ENCODE measurements at places on chromosomes 5 and 9.

DNA sequence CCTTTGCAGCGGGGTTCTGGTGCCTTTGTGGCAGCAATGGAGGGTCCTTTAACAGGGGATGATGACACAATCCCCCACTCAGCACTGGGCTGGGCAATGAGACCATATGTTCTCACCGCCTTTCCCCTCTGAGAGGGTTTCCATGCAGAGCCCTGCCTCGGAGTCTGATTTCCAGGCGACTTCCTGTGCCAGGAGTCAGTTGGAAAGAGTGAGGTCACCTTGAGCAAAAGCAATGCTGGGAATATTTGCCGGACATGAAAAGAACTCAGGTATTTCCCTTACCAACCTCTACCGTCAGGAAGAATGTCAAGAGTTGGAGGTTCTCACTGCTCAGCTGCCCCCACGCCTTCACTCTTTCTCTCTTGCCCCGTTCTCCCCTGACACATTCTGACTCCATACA is 284.2 kb upstream of the IRX1 start:
- DNase-seq: no peak

DNA sequence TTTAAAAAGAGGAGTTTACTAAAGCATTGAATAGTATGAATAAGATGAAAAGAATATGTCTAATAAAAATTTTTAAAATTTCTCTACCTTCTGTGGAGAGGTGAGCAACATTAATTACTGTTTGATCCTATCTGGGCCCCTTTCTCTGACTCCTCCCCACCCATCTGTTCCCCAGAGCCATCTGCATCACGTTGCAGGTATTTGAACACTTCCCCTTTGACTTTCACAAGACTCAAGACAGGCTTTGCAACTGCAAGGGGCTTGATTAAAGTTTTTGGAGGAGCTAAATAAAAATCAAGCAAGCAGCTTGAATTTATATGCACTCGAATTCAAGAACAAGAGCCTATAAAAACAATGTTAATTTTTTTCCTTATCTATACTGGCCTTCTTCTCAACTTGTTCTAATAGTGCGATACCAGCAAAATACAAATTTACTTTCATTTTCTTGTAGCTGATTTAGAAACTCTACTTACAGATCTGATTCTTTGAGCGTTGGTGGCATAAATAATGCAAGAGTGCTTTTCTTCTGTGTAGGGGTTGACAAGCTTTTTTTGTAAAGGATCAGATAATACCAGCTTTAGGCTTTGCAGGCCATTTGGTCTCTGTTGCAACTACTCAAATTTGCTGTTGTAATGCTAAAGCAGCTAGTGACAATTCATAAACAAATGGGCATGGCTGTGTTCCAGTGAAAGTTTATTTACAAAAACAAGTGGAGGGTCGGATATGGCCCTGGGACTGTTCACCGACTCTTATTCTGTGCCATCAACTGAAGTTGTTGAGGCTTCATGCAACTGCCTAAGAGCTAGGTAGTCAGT is 21.2 kb downstream of the TXNDC8 start:
- no peak for DNase-seq

GRCh38 chr5:156850206-156850751 is at the start of gene PPP1R2B:
PPP1R2B (plus strand) TSS chr5:156850295; CDS start chr5:156850563, 268 bp downstream.
- DNase-seq: no peak

GRCh38 chr9:125066839-125067619 is 76.3 kb downstream of the SCAI start:
- DNase-seq: no peak

GRCh38 chr5:6731465-6732237 is 18.4 kb downstream of the TENT4A start:
- DNase-seq: no peak

DNA sequence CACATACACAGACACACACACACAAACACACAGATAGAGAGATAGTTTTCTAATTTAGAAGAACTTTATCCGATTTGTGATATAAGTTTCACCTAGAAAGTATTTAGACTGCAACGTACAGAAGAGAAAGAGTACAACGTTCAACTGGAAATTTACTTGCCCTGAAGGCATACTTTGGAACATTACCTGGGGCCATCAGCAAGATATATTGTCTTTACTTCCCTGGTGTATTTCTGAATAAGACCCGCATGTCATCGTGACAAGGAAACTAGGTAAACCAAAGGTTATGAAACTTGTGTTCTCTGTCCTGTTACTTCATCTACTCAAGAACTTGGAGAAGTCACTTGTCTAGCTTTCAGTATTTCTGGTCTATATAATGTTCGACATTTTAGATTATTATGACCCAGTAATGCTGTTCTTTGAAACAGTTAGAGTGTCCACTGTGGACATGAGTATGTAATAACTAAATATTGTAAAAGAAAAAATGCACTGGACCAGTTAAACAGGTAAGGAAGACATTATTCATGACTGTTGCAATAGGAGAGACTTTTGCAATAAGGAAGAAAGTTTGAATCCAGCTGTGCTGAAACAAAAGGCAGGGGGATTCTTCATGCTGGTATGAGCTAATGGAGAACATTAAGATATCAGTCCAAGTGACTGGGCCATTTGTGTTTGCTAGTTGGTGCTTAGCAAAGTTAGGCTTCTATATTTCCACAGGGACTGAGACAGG is 1791.1 kb downstream of the MAT2B start:
- no peak for DNase-seq

DNA sequence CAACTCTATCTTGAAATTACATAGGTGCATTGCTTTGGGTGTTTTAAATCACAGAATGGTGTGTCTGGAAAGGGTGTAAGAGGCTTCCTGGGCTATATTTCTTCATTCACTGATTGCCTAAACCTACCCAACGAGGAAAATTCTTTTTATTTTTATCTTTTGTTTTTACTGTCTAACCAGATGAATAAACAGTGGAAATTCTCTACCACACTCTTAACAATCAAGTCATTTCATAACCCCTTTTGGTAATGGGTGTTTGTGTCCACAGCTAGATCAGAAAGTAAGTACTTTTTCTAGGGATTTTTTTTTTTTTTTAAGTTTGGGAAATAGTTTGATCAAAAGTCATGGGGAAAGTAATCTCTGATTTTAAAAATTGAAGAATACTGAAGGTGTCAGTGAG is 27.6 kb upstream of the C5orf47 start:
- no peak for DNase-seq

- no peak for DNase-seq
Observed at GRCh38 chr5:72255237-72255636, 64.8 kb downstream of the MRPS27 start.

GRCh38 chr9:133666845-133667244 is 30.7 kb downstream of the DBH start:
- no peak for DNase-seq

DNA sequence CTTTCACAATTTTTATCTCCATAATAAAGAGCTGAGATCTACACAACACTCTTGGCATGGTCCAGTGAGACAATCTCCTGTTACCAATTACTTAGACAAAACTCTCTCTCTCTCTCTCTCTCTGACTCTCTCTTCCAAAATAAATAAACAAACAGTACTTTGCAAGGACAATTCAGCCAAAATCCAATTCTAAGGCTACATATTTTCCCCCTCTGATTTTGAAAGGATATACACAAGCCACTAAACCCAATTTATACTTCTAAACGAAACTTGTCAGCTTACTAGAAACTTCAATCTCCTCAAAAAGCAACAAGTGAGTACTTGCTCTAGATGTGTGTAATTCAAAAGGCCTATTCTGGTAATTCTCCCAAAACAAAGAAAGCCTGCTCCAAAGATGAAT is 26.3 kb upstream of the TNPO1 start:
- no peak for DNase-seq

GRCh38 chr5:143341807-143342570 is 61.5 kb downstream of the NR3C1 start:
- DNase-seq: no peak

DNA sequence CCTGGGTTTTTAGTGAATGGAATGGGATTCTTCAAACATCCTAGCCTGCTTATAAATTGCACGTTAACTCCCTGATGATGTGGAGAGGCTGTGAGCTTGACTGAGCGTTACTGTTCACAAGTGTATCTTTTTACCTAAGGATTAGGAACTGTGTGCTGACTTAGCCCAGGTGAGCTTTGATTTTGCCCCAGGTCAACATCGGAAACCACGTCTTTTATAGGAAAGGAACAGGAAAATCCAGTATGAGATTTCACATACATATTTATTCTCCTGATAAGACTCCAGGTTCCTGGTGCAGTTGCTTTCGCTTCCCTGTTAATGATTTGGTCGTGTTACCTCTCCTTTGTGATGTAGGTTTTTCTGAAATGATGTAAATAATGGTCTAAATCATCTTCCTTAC is 103.2 kb upstream of the BASP1 start:
- no peak for DNase-seq

- no peak for DNase-seq
Observed at GRCh38 chr9:136512651-136513071, 29.8 kb upstream of the SEC16A start.

GRCh38 chr5:107466233-107466769 is 204.4 kb downstream of the EFNA5 start:
- DNase-seq: no peak

GRCh38 chr5:108548684-108549596 is 167.0 kb upstream of the FBXL17 start:
- no peak for DNase-seq

GRCh38 chr5:149745943-149746324 is 15.8 kb downstream of the PPARGC1B start:
- no peak for DNase-seq

DNA sequence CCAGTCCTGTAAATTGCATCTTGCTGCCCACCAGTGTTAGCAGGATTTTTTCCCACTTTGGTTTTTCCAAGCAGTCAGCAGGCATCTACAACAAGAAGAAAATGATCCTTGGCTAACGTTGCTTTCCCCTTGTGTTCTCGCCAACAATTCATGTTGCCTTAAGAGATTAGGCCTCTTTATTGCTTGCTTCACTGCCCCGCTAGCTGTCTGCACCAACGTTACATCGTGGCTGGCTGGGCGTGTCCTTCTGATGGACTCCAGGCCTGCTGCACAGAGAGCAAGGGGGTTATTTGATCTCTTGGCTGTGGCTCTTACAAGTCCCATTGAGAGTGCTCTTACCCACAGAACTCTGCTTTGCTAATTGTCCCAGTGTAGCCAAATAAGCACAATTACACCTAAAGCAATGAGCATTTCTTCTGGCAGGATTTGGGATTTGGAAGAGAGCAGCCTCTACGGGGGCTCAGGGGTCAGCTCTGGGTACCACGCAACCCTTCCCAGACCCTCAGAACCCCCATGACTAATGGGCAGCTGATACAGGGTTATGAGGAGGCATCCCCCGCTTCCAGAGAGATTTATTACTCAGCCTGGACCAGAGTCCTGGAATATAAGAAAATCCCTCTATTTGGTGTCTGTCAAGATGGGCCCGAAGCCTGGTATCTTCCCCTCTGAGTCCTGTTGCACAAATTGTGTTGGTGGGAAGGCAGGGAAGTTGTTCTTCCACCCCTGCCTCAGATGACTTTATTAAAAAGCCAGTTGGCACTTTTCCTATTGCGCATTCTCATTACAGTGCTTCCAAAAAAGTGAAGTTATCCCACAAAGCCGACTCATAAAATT is 17.6 kb downstream of the DCANP1 start:
- DNase-seq: no peak
